ENCODE measurements at places on chromosomes 3 and 15. TPM values are rescaled to one million over a fixed set of nuclear protein-coding genes. Genes with fewer than 3 reads are reported as not detected.

EHHADH gene
- 3.3 TPM for total RNA-seq

SLC4A7 gene
- 53.0 TPM for total RNA-seq

HRG gene
- total RNA-seq, result 0.11 TPM

ZNF592 gene
- 30.8 TPM for total RNA-seq

IL16 gene
- 117 TPM for total RNA-seq

GOLGA8N gene
- total RNA-seq, result 2.2 TPM

TMEM42 gene
- 10.9 TPM for total RNA-seq

ONECUT1 gene
- not detected for total RNA-seq

TRIM42 gene
- total RNA-seq, result not detected

TMEM108 gene
- not detected for total RNA-seq

THPO gene
- total RNA-seq, result not detected

ITPKA gene
- total RNA-seq, result 4.2 TPM

POLQ gene
- total RNA-seq, result 23.4 TPM

SPATA12 gene
- total RNA-seq, result not detected

OR5K2 gene
- total RNA-seq, result not detected

NR2E3 gene
- not detected for total RNA-seq

MORC1 gene
- not detected for total RNA-seq

PLEKHO2 gene
- total RNA-seq, result 11.4 TPM

SPINK8 gene
- not detected for total RNA-seq

ISLR2 gene
- 0.05 TPM for total RNA-seq

PTH1R gene
- total RNA-seq, result not detected

PLSCR4 gene
- not detected for total RNA-seq

ZNF106 gene
- 62.7 TPM for total RNA-seq

CYP11A1 gene
- not detected for total RNA-seq

LDHAL6B gene
- total RNA-seq, result not detected

CNTN4 gene
- total RNA-seq, result not detected

NMB gene
- total RNA-seq, result 4.0 TPM

CCDC54 gene
- not detected for total RNA-seq

SNTN gene
- not detected for total RNA-seq

GHSR gene
- not detected for total RNA-seq

CAMK2N2 gene
- 0.25 TPM for total RNA-seq

FAM107A gene
- not detected for total RNA-seq

RLBP1 gene
- not detected for total RNA-seq

VILL gene
- 12.1 TPM for total RNA-seq

ANKRD63 gene
- total RNA-seq, result not detected

CDC25A gene
- 33.9 TPM for total RNA-seq

PDIA5 gene
- total RNA-seq, result 19.5 TPM

LRRC49 gene
- 0.62 TPM for total RNA-seq

CDCP1 gene
- 3.7 TPM for total RNA-seq

FAM174B gene
- 4.9 TPM for total RNA-seq

ACKR2 gene
- 0.65 TPM for total RNA-seq

ZFYVE19 gene
- 33.7 TPM for total RNA-seq

ACAD9 gene
- 70.7 TPM for total RNA-seq

GOLGA8S gene
- total RNA-seq, result 0.11 TPM

MED12L gene
- 3.0 TPM for total RNA-seq

WDR49 gene
- not detected for total RNA-seq

MNS1 gene
- 0.74 TPM for total RNA-seq

GRK7 gene
- total RNA-seq, result not detected

OSTN gene
- not detected for total RNA-seq

CORO2B gene
- total RNA-seq, result 0.09 TPM

LSM3 gene
- total RNA-seq, result 30.2 TPM

PDHB gene
- 42.7 TPM for total RNA-seq
